ENCODE measurements at places on chromosomes 11 and 22. TPM values are rescaled to one million over a fixed set of nuclear protein-coding genes. Genes with fewer than 3 reads are reported as not detected.
A peak's percentile ranks its signal among the peaks of the same experiment; 100 is the strongest.

GRCh38 chr11:57214494-57214893 lies 22.6 kb downstream of the APLNR start:
- DNase-seq = no peak

GRCh38 chr22:45804986-45805325 lies 133.3 kb downstream of the ATXN10 start:
- DNase-seq = no peak

GRCh38 chr11:121391914-121392313 lies 60.2 kb upstream of the SORL1 start:
- DNase-seq = no peak

DNA sequence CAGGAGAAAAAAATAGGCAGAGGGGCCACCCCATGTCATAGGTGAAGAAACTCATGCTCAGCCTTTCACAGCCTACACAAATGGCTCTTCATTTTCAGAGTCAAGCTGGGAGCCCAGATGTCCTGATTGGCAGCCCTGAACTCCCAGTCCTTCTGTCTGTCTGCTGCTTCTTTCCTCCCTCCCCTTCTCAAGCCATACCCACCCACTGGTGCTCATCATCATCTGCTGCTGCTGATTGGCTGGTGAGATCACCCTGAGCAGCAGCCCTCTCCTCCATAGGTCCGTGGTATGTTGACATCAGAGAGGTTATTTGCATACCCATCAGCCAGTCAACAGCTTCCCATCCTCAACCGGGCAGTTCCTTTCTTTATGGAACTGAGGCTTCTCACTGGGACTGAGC lies 46.1 kb upstream of the PRDM11 start:
- peak; percentile 74 for DNase-seq

- peak; percentile 90 for DNase-seq
These were observed 6.7 kb upstream of the BRSK2 start for GRCh38 chr11:1382831-1383607.

GRCh38 chr11:90700789-90701439 lies 478.1 kb upstream of the CHORDC1 start:
- no peak for DNase-seq

DNA sequence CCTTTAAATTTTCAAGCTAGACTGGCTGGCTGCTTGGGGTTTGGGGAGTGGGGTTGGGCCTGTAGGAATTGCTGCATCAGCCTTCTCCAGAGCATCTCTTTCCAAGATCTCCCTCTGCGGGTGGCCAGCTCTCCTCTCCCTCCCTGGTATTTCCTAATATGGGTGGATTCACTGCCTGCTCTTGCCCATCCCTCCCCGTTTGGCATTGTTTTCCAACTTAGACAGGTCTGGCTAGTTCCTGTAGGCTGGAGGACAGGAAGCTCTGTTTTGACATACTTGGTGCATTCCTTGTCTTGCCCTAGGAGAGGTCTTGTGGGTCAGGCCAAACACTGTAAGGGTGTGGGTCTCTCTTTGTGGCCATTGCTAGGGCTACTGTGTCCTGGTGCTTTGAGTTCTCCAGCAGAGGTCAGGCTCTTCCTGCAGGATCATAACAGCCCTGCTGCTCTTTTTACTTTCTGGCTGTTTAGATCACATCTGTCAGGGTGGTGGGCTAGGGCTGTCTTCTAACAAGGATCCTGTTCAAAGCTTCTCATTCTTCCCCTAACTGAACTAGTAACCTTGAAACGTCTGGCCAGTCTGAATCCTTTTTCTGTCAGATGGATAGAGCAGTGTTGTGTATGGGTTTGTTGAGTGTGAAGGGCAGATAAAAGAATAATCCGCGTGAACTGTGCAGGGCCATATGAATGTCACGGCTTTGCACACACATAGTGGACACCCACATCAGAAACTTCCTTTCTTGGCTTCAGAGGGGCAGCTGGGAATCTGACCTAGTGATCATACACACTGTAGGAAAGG lies 18.3 kb upstream of the MICALL1 start:
- DNase-seq = no peak

- DNase-seq = peak; percentile 84
These were observed 30.8 kb upstream of the LRRC10B start for GRCh38 chr11:61477727-61478148.

- DNase-seq = no peak
These were observed 48.2 kb downstream of the UBASH3B start for GRCh38 chr11:122703541-122704272.

DNA sequence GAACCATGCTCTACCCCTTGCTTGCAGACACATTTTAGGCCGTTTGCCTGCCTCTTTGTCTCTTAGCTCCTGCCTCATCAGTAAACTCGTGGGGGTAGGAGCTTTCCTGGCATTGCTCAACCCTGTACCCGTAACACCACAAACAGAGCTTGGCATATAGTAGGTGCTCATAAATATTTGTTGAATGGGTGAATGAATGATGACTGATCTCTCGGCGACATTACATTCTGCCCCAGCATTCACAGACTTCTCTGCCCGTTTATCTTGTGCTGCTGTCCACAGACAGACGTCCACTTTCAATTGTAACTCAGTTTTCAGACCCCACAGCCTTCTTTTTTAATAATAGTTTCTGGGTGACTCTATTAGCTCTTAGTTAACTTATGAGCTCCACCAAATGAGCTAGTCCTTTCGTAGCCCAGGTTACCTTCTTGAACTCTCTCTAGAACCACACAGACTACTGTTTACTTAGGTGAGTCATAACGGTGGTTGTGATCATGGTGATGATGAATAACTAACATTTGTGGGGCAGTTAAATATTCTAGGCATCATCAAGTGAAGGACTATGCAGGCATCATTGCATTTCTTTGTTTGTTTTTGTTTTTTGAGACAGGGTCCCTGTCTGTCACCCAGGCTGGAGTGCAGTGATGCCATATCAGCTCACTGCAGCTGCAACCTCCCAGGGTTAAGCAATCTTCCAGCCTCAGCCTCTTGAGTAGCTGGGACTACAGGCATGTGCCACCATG lies 188.4 kb downstream of the ADAMTS15 start:
- DNase-seq = no peak

DNA sequence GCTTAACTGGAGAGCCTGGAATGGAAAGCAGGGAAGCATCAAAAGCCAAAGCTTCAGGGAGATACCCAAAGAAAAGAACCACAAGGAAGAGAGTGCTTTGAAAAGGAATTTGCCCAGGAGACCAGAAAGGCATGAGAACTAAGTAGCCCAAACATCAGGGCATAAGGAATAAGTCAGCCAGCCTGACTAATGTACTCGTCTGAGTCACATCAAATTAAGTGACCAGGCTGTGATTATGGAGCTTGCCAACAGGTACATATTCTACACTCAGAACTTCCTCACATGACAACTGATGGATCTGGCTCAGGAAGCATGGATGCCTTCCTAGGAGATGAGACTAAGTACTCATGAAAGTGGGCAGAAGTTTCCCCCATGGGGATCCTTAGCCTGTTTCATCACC lies 366.7 kb downstream of the BUD13 start:
- no peak for DNase-seq

DNA sequence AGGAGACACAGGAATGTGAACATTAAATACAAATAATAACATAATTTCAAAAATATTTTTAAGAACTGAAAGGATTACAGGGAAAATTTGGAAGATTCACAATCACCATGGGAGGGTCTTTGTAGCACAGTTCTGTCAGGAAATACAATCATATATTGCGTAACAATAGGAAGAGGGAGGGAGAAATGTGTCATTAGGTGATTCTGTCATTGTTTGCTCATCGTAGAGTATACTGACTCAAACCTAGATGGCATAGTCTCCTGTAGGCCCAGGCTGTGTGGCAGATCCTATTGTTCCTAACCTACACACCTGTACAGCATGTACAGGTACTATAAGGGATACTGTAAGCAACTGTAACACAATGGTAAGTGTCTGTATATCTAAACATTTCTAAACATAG lies 330.4 kb downstream of the BRD1 start:
- DNase-seq = no peak

DNA sequence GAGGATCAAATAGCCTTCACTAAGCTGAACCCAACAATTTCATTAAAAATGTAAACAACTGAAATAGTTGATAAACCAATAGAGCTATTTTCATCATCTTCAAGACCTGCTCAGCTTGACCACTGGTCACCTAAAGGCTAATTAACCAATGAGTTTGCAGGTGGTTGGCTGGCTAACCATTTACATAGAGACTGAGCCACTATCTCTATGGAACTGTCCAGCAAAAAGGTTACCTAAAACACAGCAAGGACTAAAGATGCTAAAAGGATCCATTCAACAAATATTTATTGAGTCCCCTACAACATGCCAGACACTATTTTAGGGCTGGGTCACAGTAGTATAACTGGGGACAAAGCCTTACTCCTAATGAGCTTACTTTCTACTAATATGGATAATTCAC lies 123.8 kb downstream of the CD44 start:
- DNase-seq = no peak

GRCh38 chr11:8230178-8230859 lies 33.4 kb downstream of the LMO1 start:
- DNase-seq = no peak

DNA sequence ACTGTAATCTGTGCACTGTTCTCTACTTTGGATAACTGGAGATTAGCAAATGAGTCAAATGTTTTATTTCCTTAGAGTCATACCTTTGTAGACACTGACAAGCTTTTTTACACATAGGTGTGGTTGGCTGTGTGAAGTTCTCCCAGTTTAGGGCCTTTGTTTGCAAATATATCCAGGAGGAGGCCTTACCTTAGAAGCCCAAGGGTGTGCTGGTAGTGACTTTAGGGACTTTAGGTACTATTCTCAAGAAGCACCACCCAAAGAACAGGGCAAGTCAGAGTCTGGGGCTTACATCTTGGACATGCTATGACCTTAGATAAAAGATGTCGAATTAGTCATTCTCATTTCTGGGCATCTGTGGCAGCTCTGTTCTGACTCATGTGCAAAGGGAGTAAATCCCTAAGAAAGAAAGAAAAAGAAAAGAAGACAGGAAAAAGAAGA lies 4.8 kb upstream of the FAR1 start:
- DNase-seq = no peak

- no peak for DNase-seq
These were observed at the start of gene LGALS12 for GRCh38 chr11:63505857-63506528. Gene LGALS12, plus strand, starts transcription at chr11:63506084. Its CDS starts 375 bp downstream, at chr11:63506459.

DNA sequence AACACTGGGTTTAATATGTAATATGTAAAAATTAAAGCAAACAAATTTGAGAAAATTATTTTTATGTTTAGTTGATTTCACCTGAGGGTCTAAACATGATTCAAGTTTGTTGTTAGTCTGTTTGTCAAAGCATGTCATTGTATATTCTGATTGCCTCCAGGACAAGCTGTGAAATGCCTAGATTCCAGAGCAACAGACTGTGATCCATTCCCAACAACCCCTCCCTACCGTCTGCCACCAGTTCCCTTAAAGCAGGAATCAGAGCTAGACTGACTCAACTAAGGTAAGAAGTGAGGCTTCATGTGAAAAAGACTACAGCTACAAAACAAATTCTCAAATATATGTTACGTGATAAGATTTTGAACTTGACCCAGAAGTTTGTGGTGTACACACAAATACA lies 304.2 kb downstream of the RAB38 start:
- DNase-seq = peak; percentile 96

POTEH gene
- not detected for polyA plus RNA-seq

NLRP10 gene
- polyA plus RNA-seq = not detected

NAALADL1 gene
- polyA plus RNA-seq = 24.0 TPM

SPDYC gene
- not detected for polyA plus RNA-seq

TTC36 gene
- polyA plus RNA-seq = 0.46 TPM

CASP5 gene
- polyA plus RNA-seq = not detected

FXYD2 gene
- 0.63 TPM for polyA plus RNA-seq

IGLL5 gene
- not detected for polyA plus RNA-seq

All from brain (organoid and tissue), 16 donors.